ENCODE measurements at places on chromosomes 7 and 10.

DNA sequence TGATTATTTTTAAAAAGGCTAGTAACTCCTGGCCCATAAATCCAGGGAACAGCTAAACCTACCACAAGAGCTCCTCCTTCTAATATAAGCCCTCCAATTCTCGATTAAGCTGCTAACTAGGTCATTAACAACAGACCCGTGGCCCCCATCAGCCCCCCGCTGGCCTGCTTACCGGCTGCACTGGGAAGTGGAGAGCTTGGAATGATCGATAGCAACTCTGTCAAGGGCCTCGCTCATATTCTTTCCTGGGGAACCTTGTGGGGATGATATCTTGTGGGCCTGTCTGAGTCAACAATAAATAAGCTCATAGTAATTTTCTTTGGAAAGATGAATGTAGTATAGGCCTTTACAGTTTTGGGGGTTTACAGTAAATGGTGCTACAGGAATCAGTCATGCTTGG, 353.5 kb downstream of the TCERG1L start:
- DNase-seq, result no peak

GRCh38 chr7:75623390-75624133, 115.2 kb downstream of the HIP1 start:
- no peak for DNase-seq

GRCh38 chr10:128560993-128561392, 434.8 kb upstream of the MKI67 start:
- DNase-seq, result no peak

GRCh38 chr10:67257018-67257417, 331.2 kb downstream of the LRRTM3 start:
- DNase-seq, result no peak

DNA sequence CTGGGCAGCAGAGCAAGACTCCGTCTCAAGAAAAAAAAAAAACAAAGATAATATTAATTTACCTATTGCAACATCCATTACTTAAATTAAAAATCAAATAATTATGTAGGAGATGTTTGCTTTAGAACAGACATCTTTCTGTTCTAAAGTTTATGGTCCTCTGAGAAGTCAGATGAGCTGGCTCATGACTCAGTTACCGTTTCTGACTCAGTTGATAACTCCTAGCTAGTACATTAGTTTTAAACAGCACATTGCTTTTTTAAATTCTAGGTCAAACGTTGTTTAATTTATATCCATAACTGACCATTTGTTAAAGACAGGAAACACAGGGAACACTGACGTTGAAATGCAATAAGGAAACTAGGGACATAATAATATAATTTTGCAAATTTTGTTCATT, 162.7 kb downstream of the ETV1 start:
- no peak for DNase-seq

DNA sequence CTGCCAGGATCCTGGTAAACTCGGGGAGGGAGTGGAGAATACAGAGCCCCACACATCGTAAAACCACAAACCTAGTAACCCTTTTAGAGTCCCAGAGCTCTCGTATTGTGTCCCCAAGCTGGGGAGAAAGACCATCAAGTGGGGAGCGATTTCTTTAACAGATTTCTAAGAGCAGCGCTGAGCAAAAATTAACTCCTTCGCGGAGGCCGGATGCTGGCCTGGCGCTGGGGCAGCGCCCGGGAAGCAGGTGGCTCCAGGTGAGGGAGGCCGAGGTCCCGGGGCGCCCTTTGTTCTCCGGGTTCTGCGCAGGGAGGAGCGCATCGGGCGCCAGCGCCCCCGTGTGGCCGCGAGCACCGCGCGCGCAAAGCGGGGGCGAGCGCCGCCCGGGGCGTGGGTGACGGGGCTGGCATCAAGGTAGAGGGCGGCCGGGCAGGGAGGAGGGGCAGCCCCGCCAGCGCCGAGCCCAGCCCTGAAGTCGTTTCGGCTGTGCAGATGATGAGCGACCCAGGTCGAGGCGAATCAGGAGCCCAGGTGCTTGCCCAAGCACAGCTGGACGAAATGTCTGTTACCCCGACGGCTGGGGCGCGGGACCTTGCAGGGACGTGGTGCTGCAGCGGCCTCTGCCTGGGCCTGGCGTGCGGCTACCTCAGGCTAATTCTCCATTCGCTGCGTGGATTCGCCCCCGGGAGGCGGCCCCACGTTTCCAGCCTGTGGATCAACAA, 10.4 kb upstream of the FGFR2 start:
- DNase-seq, result peak; percentile 3

DNA sequence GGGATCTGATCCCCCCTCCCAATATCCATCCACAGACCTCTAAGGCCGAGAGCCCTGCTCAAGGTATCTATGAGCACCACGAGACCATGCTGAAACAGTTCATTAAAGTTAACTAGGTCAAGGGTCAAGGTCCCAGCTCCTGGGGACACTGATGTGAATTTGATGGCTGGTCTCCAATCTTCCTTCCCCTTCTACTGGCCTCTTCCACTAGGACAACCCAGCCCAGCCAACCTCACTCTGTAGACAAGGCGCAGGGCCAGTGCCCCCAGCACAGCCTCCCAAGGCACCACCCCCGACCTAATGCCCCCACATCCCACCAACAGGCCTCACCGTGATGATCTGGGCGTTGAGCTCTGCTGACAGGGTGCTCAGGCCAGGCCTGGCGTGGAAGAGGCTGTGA, 15.6 kb downstream of the RRP12 start:
- no peak for DNase-seq

DNA sequence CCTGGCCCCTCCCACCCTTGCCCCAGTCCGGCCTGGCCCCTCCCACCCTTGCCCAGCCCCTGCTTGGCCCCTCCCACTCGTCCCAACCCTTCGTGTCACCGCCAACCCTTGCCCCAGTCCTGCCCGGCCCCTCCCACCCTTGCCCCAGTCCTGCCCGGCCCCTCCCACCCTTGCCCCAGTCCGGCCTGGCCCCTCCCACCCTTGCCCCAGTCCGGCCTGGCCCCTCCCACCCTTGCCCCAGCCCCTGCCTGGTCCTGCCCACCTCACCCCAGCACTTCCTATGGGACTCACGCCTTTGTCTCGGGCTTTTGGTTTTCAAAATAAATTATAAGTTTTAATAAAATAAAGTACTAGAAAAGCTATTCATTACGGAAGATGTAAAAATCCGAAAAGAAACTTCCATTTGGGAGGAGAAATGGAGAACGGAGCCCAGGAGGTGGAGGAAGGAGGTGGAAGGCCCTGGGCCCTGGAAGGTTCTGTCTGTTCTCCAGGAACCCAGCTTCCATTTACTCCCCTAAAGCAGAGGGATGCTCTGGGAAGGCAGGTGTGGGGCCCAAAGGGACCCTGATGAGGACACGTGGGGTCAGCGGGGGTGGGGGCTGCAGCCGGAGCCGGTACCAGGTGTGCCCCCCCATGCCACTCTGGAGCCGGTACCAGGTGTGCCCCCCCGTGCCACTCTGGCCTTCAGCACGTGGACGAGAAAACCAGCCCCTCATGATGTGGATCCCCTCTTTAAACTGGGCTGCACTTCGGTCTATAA, 52.2 kb downstream of the PWWP2B start:
- DNase-seq, result no peak

DNA sequence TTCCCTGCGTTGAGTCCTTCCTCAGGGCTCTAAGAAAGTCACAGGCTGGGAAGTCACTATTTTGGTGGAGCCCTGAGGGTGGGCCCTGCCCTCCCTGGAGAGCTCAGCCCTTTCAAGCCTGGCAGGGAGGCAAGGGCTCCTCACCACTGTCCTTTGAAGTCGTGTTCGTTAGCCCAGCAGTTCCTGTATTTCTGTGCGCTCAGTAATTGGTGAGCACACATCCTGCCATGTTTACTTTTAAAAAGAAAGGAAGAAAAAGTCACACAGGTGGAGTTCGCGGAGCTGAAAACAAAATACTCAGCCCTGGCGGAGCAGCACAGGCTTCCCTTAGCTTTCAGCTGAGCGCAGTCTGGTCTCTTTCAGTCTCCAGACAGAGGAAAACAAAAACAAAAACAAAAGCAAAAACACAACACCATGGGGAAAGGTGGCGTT, 37.1 kb downstream of the PRKCQ start:
- DNase-seq, result no peak

GRCh38 chr10:5858811-5859210, 30.9 kb downstream of the ANKRD16 start:
- DNase-seq, result no peak

- DNase-seq, result no peak
These were observed 12.4 kb upstream of the HPS1 start for GRCh38 chr10:98458809-98459784.

DNA sequence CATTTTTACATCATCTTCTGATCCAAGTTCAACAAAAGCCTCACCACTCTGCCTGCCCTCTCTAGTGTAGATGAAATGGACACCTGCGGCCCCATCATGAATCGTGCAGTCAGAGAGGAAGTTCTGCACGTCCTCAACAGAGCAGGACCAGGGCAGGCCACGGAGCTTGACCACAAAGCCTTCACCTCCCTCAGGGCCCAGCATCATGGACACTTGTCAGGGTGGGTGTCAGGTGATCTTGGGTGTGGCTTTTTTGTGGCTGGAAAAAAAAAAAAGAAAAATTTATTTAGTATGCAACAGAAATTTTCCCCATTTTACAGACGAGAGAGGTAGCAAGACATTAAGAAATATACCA, 16.2 kb downstream of the FXYD4 start:
- no peak for DNase-seq

GRCh38 chr7:101294039-101294831, 27.4 kb downstream of the IFT22 start:
- no peak for DNase-seq

GRCh38 chr7:40468891-40469864, 334.4 kb downstream of the SUGCT start:
- DNase-seq, result no peak

DNA sequence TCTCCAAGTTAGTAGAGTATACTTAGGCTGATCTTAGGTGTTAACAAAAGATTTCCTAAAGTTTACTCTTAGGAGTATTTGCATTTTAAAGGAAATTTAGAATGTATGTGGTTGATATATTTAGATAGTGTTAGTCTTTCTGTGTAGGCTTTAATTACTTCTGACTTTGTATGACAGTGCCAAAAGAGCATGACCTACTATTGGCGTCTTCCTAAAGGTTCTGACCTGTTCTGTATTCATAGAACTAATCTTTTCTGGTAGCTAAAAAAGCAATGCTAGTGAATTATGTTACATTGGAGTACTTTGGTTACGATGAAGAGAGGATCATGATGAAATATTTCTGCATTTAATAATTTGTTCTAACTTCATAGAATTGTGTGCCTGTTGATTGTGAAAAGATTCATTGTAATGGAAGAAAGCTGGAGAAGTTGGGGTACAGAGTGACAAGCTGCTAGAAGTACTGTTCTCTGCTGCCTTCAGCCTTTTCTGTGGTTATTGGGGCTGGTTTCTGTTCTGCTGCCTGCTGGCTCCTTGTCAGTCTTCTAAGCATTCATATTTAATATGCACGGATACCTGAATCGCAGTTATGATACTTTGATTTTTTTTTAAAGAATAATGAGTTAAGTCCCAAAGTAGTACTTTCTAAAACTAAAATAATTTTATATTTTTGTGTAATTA, 13.2 kb downstream of the WAC start:
- no peak for DNase-seq

GRCh38 chr10:3066317-3067117, 831 bp upstream of the PFKP start:
- DNase-seq, result no peak

GRCh38 chr7:18534481-18534880, 38.9 kb downstream of the HDAC9 start:
- no peak for DNase-seq

DNA sequence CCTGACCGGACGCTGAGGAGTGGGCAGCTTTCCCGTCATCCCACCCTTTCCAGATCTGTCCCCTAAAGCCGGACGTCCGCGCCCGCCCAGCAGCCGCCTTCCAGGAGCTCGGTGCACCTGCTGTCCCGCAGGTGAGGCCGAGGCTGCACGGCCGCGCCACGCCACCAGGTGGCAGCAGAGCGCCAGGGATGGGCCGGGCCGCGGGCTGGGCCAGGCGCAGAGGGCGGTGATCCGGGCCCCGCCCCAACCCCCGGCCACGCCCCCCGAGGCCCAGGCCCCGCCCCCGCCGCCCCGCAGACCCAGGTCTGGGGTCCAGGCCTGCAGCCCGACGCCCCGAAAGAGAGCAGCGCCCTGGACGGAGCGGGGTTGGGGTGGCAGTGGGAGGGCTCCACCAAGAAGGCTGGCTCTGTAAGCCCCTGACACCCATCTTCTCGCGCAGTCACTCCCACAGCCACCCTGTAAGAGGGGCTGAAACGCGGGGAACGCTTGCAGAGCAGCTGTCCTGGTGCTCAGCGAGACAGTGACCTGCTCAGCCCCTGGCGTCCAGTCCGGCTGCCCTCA, 32.2 kb downstream of the FOXL3 start:
- peak; percentile 82 for DNase-seq

DNA sequence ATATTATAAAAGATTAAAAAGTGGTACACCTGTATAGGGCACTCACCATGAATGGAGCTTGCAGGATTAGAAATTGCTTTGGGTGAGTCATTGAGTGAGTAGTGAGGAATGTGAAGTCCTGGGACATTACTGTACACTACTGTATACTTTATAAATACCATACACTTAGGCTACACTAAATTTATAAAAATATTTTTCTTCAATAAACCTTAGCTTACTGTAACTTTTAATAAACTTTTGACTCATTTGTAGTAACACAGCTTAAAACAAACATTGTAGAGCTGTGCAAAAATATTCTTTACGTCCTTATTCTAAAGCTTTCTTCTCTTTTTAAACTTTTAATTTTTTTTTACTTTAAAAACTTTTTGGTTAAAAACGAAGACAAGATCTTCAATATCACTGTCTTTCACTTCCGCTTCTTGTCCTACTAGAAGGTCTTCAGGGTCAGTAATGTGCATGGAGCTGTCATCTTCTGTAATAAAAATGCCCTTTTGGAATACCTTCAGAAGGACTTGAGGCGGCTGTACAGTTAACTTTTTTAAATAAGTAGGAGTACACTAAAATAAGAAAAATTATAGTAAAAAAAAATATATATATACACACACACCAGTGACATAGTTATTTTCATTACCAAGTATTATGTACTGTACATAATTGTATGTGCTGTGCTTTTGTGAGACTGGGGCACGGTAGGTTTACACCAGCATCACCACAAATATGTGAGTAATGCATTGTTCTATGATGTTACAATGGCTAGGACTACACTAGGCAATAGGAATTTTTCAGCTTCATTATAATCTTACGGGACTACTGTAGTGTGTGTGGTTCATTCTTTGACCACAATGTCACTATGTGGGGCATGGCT, 3.5 kb downstream of the STK31 start:
- no peak for DNase-seq
